GM23248 (cell line): ENCODE measurements at places on chromosomes 5 and 9.

DNA sequence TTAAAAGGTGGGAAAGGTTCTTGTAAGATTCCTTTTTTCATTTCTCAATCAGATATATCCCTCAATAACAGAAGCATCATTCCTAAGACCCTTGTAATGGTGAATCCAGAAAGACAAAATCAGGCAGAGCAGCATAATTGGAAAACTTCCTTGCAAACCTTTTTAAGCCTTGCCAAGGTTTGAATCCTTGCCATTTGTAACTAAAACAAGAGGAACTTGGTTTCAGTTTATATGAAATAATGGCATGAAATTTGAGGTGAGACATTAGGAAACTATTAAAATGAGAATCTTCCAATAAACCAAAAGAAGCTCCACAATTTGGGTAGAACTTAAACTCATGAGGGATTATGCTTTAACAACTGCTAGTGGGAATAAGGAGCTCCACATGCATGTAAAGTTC, 384.7 kb upstream of the SMC2 start:
- DNase-seq, result no peak

GRCh38 chr9:116070256-116070914, 83.2 kb upstream of the PAPPA start:
- peak; percentile 83 for DNase-seq

GRCh38 chr9:125522328-125522725, 184.7 kb downstream of the MAPKAP1 start:
- peak; percentile 77 for DNase-seq

GRCh38 chr9:127574072-127574993, 37.7 kb upstream of the STXBP1 start:
- DNase-seq, result peak; percentile 82

GRCh38 chr5:55823151-55823796, 27.9 kb upstream of the IL31RA start:
- no peak for DNase-seq

DNA sequence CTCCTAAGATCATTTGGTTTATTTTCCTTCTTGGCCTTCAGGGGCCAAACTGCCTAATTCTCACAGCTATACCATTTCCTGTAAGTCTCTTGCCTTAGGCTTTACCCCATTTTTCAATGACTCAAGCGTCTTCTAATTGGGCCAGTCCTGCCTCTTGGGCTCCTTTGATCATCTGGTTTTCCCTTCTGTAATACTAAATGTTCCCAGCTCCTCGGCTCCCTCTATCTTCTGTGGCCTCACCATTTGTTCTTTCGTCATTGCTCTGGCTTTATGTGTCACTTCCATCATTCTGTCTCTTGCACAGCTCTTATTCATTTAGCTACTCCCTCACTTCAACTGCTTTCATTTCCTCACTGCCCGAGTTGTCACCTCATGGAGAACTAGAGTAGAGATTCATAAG, 14.5 kb upstream of the SPINK7 start:
- no peak for DNase-seq

DNA sequence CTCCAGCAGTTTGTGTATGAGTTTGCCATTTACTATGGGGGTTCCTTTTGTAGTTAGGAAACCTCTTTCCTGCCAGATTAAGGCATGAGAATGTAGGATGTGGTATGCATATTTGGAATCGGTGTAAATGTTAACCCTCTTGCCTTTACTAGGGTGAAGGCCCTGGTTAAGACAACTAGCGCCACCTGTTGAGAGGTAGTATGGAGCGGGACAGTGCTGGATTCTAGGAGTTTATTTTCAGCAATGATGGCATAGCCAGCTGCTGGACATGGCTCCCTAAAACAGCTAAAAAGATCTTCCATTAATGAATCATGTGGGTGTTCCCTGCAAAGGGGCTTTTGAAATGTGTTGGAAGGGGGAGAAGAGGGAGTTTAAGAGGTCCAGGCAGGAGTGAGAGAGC, 30.7 kb upstream of the GPX3 start:
- DNase-seq, result peak; percentile 18

DNA sequence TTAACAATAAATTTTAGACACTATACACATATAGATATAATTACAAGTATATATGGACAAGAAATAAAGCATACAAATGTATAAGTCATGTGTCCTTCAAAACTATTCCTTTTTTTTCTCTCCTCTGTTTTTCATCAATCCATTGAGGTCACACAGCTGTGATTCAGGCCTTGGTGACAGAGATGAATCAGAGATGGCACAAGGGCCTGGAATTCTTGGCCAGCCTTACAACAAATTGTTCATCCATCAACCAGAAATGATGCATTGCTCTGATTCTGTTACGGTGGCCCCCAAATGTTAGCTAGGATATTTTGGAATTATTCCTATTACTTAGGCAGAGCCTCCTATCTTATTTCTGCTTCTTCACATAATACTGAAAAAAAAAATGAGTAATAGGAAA, 108.7 kb upstream of the MPDZ start:
- DNase-seq, result peak; percentile 90

DNA sequence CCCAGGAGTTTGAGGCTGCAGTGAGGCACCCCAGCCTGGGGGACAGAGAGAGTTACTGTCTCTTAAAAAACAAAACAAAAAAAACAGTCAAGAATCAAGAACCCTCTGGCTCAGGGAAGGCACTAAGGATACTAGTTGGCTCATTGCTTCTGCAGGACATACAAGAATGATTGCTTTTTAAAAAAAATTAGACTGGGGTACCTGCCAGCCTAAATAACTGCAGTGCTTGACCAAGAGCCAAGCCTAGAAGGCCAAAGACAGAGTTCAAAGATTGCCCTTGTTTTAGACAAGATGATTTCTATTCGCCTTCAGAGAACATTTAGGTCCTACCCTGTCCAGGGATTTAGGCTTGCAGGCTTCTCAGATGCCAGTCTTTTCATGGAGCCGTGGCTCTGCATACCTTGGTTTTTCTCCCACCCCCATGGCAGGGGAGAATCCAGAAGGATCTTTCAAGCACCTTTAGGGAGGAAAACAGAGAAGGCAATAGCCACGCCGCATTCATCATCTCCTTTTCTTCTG, 93.7 kb upstream of the IL6ST start:
- peak; percentile 13 for DNase-seq

DNA sequence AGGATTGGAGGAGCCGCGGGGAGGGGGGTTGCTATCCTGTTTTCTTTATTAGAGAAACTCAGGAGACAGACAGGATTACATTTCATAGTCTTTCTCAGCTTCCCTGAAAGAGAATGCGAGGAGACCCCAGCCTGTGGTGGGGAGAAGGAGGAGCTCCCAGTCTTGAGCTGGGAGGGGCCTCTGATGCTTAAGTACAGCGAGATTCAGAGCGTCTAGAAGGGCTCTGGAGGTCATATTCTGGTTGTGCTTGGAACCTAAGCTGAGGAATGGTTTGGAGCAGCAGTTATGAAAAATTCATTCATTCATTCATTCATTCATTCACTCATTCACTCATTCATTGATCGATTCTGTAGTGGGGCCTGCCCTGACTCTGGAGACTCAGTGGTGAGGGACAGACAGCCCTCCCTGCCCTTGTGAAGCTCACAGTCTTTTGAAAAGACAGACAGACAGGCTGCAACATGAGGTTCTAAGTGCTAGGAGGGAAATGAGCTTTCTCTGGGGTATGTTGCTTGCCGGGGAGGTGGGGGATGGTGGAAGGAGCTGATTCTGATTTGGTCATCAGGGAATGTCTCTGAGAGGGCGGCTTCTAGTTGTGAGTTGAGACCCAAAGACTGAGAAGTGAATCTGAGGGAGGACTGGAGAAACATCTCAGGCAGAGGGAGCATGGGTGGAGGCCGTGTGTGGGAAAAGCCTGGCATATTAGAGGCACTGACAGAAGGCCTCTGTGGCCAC, 2.5 kb upstream of the SPRY4 start:
- peak; percentile 95 for DNase-seq

DNA sequence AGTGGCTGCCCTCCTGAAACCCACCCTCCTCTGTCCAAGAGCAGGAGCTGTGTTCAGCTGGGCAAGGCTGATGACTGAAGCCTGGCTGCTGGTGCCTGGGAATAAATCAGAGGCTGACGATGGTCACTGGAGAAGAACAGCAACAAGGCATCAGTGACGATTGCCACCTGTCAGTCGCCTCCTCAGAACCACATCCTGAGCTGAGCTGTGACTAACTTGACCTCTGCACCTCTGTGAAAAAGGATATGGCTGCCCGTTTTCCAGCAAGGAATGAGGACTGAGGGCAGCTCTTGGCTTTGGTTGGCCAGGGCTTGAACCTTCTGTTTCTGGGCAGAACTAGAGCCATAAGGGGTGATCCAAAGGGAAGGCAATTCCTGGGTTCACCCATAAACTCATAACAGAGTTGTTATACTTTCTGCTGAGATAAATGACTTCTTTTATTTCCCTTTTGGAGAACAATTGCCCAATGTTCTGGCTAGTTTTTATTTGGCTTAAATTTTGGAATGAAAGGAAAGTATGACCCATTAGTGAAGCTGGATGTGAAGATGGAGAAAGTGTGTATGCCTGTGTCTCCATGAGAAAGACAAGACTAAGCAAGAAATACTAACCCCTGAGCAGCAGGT, 40.1 kb downstream of the TRIP13 start:
- DNase-seq, result peak; percentile 19

DNA sequence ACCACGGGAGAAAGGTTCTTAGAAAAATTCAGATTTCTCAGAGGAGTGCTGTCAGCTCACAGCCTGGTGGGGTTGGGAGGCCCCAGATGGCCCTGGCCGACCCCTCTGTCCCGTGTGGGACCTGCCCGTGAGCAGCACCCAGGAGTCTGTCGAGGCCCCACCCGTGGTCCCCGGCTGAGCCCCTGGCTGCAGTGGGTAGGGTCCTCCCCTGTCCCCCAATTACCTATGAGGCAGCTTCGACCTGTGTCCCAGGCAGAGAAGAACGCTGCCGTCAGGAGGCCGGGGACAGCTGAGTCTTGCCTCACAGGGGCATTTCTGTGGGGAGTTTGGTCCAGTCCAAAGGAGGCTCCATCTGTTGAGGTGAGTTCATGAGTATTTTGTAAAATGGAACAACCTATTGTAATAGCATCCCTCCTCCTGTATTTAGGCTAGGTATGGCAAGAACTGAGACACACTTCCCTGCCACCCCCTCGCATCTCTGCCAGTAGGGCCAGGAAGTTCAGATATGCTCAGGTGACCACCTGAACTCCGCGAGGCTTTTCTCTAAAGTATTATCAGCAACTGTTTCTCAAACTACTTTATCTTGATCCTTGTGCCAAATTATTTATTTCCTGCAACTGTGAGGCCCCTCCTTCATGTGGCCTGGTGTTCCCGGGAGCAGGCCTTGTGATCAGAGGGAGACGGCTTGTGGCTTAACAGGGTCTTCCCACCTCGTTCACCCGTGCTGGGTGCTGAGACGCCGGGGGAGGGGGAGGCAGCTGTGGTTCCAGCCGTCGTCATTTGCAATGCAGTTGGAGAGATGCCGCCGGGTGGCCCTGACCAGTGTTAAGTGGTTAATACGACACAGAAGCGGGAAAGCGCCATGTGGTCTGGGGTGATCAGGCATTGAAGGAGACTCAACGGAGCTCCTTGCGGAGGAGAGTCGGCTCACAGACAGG, 1.7 kb downstream of the AHRR start:
- DNase-seq, result peak; percentile 24

DNA sequence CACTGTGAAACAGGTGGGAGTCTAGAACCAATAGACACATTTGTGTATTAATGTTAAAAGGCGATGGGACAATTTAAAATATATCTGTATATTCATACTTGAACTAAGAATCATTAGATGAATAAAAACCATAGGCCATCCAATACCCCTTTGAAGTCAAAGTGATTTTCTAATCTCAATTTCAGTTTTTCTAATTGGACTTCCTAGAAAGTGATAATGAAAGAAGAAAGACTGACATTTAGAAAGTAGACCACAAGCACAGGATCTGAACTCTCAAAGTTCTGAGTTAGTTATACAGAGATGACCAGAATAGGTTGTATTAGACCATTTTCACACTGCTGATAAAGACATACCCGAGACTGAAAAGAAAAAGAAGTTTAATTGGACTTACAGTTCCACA, 412.8 kb upstream of the PIK3R1 start:
- no peak for DNase-seq

DNA sequence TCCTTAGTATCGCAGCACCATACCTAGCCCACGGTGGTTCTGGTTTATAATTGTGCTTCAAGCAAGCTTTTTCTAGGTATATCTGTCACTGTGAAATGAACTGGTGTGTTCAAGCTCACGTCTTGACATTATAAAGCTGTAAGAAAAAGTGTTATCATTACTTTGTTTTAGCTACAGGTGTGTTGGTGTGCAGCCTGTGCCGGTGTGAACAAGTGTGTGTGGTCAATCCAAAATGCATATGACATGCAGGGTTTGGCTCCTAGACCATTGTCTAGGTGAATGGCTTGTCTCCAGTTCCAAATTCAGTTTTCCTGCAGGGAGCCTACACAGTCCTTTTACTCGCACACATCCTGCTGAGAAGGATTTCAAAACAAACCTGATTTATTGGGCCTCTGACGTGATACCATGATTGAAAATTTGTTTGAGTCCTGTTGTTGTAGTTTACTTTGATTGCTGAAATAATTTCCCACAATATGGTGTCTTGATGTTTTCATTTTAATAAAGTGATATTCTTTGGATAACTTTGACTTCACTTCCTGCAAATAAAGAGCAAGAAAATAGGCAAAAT, 3.7 kb downstream of the LSM11 start:
- no peak for DNase-seq

DNA sequence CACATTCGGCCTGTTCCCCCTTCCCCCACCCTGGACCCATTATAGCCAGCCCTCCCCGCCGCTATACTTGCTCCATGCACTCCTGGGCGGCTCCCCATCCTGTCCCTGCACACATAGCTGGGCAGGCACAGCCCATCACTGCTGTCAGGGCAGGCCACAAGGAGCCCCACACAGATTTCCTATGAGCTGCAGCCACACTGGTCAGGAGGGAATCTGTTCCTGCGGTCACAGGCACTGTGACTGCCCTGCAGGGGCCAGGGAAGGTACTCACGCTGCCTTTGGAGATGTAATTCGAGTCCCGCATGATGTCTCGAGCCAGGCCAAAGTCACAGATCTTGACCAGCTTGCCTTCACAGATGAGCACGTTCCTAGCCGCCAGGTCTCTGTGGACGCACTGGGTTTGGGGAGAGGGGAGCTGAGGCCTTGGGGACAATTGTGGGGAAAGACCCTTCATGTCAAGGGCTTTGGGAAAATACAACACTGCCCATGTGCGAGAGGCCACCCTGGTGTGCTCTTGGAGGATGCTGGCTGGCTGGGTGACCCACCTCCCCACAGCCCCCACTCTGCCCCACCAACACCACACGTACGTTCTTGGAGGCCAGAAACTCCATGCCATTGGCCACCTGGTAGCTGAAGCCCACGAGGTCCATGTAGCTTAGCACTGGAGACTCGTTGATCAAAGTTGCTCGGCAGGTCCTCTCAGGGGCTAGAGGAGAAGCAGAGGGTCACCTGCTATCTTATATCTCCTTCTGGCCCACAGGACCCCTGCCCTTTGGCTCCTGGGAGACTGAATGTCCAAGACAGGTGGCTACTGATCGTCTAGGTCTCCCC, 34.5 kb upstream of the CSF1R start:
- DNase-seq, result no peak

- DNase-seq, result no peak
These were observed 130.7 kb upstream of the ACO1 start for GRCh38 chr9:32253731-32254130.
